ENCODE measurements at places on chromosomes 7 and 10.

DNA sequence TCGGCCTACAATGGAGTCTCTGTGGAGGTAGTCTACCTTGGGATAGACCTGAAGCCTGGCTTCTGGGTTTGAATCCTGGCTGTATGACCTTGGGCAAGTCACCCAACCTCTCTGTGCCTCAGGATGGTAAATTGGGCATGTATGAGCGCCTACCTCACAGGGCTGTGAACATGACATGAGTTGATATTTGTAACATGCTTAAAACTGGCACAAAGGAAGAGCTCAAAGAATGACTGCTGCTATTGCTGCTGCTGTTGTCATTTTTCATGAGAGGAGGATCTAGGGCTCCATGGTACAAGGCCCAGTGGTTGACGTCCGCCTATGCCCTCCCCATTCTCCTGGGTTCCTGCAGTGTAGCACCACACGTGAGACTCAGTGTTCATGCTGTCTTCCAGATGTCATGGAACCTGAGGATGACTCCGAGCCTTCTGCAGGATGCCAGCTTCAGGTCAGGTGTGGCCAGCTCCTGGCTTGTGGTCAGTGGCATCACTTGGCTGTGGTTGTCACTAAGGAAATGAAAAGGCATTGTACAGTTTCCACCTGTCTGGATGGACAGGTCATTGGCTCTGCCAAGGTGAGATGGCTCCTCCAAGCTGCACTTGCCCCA, 95.0 kb downstream of the WDFY4 start:
- no peak for DNase-seq

DNA sequence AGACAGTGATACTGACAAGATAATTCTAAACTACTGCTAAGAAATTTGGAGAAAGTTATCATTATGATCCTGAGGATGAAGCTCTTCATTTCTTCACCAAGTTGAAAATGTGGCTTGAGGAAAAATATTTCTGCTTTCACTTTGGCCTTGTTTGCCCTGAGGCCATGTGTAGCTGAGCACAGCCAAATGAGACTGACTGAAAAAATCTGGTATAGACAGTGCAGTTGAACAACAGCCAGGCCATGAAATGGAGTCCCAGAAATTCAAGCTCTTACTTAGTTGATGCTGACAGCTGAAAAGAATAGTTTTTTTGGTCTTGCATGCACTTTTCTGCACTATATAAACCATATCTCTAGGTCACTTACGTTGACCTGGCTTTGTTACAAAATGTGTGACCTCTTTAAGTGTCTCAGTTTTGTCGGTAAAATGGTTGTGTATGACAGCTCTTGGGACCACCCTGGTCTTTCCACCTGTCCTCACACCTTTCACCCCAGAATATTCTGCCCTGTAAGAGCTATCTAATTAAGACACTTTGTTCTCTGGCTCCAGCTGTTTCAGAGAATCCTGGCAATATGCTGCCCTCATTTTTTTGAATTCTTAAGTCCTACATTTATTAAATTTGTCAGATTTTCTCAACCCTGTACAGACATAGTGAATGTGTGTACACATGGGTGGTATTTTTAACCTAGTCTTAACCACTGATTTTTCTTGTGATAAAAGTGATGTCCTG, 91.3 kb downstream of the CD36 start:
- no peak for DNase-seq

GRCh38 chr7:74429153-74429747, 24.5 kb upstream of the GTF2IRD1 start:
- DNase-seq, result peak; percentile 67

DNA sequence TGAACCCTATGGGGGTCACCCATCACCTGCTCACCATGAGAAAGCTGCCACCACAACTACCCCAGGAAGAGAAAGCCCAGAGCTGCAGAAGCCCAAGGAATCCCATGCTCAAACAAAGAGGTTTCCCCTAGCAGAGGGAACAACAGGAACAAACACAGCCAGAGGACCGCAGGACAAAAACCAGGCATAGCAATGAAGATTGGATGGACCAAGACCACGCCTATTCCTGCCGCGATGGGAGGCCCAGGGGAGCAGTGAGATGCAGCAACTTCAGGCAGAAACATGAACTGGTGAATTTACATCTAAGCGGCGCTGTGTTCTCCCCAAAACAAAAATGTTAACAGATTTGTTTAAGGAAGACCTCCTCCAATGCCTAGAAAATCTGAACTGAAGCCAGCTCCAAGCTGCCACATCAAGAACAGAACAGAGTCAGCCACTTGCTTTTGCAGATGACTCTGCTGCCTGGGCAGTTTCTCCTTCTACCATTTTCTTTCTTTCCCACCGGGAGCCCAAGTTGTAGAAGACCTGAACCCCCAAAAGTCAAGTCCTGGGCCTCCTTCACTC, 134.2 kb upstream of the NEBL start:
- no peak for DNase-seq

Measured in right renal pelvis (tissue), 4 donors.